CD14-positive monocyte (primary cell): ENCODE measurements at places on chromosomes 5 and 9.

DNA sequence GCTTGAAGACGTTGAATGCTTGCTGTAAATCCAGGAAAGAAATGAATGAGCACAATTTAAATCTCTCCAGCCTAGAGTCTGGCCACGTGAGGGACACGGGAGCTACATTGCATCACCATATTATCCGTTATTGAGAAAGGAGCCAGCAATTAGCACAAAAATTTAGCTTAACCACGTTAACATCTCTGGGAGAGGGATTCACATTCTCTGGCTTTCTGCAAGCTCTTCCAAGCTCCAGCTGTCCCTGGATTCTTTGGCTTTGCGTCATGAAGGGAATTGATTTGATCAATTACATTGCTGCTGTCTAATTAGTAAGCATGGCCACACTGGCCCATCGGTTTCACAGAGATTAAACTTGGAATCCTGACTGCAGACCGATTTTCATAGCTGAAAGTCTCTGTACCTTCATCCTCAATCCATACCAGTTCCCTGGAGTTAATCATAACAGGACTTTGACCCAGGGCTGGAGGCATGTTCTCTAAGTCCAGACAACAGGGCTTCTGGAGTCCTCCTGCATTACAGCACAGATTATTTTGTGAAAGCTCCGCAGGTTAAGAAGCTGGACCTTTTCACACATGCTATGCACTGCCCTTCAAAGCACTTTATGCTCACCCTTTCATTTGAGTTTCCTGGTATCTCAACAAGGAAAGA, 31.6 kb downstream of the ADRA1B start:
- DNase-seq: no peak

- DNase-seq: no peak
Observed at GRCh38 chr5:142952229-142952628, 182.1 kb downstream of the ARHGAP26 start.

DNA sequence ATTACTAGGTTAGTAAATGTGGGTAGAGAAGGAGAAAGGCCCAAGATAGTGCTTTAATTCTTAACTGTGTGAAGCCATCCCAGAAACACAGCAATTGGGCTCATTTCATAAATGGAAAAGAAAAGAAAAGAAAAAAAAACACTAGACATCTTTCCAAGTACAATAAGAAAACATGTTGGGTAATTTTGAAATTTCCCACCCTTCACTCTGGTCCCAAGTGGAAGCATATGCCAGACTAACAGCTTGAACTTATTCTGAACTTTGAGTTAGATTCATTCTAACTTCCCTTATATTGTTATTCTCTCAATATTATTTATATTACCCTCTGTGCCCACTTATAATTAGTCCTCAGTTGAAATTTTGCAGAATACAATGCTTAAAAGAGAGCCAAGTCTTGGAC, 113.4 kb upstream of the GHR start:
- DNase-seq: no peak

- DNase-seq: no peak
Observed at GRCh38 chr5:145976431-145977155, 40.2 kb downstream of the SH3RF2 start.

- no peak for DNase-seq
Observed at GRCh38 chr5:115165790-115166189, 3.9 kb downstream of the TRIM36 start.

DNA sequence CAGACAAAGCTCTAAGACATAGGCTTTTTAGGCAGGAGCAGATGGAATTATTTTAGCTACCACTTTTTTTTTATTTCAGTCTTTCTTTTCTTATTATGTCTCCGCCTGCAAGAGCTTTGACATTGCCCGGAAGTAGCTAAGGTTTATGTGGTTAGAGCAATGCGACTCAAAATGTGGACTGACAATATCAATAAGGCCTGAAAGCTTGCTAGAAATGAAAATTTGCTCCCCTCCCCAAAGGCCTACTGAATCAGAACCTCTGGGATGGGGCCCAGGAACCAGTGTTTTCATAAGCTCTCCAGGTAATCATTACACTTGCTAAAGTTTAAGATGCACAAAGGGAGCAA, 81.3 kb downstream of the SUSD1 start:
- DNase-seq: no peak

- DNase-seq: peak; percentile 80
Observed at GRCh38 chr9:107513464-107514100, 24.0 kb upstream of the KLF4 start.

- DNase-seq: no peak
Observed at GRCh38 chr9:125850763-125851162, 103.6 kb downstream of the PBX3 start.

DNA sequence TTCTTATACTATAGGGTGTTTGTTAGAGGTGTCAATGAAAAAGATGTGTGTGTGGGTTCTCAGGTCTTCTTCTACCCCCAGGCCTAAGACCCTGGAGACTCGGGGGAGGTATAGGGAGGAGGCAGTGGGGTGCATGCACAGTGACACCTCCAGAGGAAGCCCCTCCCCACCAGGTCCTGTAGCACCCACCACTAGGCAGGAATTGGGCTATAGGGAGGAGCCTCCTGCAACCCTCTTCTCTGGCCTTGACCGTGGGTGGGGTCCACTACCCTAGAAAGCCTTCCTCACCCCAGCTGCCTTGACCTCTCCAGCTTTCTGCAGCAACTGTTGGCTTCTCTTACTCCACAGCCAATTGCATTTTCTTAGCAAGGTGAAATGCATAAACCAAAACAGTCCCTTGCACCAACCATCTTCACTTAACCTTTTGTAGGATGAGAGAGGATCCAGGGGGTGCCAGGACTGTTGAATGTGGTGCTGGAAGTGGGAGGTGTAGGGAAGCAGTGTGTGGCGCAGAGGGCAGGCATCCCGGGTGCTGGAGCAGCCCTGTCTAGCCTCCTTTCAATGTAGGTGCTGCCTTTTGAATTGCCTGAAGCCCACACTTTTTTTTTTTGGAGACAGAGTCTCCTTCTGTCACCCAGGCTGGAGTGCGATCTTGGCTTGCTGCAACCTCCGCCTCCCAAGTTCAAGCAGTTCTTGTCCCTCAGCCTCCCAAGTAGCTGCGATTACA, 128.5 kb downstream of the RGS3 start:
- no peak for DNase-seq

DNA sequence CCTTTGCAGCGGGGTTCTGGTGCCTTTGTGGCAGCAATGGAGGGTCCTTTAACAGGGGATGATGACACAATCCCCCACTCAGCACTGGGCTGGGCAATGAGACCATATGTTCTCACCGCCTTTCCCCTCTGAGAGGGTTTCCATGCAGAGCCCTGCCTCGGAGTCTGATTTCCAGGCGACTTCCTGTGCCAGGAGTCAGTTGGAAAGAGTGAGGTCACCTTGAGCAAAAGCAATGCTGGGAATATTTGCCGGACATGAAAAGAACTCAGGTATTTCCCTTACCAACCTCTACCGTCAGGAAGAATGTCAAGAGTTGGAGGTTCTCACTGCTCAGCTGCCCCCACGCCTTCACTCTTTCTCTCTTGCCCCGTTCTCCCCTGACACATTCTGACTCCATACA, 284.2 kb upstream of the IRX1 start:
- no peak for DNase-seq

DNA sequence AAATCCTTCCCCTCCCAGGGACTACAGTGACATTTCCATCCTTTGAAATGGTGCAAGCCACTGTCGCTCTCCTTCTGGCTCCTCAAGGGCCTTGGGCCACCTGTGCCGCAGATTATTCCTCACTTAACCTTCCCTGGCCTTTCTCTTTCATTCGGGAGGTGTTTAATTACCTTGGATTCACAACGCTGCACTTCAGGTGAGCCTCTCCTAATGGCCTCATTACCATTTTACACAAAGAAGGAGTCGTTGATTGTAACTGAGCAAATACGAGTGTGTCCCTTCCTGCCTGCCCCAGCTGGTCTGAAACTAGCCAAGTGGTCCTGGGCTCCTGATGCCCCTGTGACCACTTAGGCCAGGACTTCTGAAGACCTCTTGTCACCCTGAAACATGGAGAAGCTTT, 205.0 kb downstream of the CRB2 start:
- no peak for DNase-seq
